HEK293T (cell line): ENCODE measurements at places on chromosomes 4 and X.
A peak's percentile ranks its signal among the peaks of the same experiment; 100 is the strongest.

DNA sequence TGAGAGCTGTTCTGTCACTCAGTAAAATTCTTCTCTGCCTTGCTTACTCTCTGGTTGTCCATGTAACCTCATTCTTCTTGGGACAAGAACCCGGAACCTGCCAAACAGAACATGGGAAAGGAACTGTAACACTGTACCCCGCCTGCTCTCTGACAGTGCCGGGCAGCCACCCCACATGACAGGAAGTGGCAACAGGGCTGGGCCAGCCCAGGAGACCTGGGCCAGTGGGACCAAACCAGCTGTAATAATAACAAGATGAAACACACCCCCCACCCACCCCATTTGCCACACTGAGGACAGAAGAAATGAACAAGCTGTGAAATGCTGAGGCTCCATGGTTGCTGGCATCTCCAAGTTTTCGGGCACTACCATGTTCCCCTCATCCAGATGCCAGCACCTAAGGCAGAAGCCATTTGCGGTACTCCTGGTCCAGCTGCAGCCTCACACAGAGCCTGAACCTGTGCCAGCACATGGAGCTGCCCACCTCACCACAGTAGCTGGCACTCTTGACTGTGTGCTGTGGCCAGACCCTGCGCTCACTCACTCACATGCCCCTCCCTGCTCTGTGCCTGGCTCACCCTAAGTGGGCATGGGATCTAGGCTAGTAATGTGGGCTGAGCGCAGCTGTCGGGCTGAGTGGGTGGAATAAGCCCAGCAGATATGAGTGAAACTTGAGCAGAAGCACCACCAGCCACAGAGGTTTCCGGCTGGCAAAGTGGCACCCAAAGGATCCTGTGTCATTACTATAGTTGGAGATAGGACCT lies 126.2 kb upstream of the UGT8 start:
- no peak for DNase-seq

- peak; percentile 51 for DNase-seq
Observed at GRCh38 chr4:164779811-164780216, 25.9 kb downstream of the SMIM31 start.

- DNase-seq, result no peak
Observed at GRCh38 chrX:1597345-1598020, 6.1 kb downstream of the AKAP17A start.

GRCh38 chrX:24080704-24081103 lies 25.9 kb downstream of the EIF2S3 start:
- no peak for DNase-seq

GRCh38 chrX:115625572-115626301 lies 64.8 kb downstream of the PLS3 start:
- DNase-seq, result no peak

DNA sequence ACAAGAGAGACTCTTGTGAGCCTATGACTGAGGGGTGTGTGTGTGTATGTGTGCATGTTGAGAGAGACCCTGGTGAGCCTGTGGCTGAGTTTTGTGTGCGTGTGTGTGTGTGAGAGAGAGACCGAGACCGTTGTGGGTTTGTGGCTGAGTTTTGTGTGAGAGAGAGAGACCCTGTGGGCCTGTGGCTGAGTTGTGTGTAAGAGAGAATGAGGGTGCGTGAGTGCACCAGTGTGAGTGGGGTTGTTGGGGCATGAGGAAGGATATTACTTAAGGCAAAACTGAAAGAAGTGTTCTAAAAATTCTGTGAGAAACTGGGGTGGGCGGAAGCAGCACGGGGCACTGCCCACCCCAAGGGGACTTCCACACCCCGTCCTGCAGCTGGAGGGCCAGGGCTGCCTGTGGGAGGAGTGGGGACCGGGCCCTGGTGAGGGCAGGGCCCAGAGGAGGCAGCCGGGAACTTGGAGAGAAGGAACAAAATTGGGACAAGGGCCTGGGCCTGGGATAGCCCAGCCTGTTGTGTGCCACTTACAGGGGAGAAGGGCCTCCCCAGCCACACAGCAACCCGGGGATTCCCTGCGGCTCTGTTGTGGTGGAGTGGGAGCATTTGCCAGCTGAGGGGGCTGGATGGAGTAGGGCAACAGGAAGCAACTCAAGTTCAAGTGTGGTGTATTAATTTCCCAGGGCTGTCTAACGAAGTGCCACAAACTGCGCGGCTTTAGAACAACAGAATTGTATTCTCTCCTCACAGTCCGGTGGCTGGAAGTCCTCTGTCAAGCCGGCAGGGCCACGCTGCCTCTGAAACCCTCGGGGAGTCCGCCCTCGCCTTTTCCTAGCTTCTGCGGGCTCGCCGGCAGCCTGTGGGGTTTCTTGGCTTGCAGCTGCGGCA lies 22.1 kb downstream of the TMEM131L start:
- DNase-seq, result no peak

DNA sequence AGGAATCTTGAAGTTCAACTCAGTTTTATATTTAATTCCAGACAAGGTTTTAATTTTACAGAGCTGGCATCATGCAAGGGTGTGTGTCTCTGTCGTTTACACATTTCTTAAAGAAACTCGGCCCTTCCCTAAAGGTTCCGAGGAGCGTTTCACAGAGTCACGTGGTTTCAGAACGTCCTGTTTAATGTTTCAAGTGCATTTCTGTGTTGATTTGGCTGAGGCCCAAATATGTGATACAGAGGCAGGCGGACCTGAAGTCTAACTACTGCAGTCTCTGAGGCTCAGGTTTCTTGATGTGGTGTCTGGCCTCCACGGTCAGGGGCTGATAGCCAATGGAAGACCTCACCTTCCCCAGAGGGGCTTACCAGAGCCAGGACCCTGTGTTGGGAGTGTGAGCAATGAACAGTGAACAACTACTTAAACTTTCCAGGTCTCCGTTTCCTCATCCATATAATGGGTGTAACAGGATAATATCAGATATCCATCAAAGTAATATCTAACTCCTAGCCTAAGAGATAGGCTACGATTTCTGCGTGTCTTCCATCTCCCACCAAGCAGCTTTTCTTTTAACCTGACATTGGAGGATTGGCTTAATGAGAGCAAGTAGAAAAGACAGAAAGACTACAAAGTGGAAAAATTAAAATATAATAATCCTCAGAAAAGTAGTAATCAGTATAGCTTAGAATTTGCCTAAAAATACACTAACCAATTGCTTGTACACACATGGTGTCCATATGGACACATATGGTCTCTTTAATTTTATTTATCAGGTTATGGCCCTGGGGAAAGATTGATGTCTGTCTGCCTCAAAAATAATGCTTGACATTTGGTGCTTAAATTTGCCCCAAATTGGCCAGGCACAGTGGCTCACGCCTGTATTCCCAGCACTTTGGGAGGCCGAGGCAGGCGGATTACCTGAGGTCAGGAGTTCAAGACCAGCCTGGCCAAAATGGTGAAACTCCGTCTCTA lies 50.0 kb upstream of the TRIM2 start:
- no peak for DNase-seq

GRCh38 chr4:74118600-74119338 lies 19.8 kb upstream of the CXCL2 start:
- no peak for DNase-seq

GRCh38 chr4:113383111-113383785 lies 333.8 kb downstream of the ANK2 start:
- no peak for DNase-seq

DNA sequence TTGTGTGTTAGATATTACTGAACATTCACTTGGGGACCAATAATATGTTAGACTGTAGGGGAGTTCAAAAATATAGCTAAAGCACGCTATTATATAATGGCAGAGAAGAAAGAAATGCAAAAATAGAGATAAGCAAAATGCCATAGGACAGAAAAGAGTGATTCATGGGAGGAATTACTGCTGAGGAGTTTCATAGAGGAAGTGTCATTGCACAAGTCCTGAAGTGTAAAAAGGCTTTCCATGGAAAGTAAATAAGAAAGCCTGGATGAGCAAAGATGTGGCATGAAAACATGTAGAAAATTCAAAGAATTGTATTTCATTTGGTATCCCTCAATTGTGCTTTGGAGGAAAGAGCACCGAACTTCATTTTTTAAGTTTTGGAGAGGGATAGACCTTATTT lies 14.5 kb downstream of the HMGB2 start:
- no peak for DNase-seq

DNA sequence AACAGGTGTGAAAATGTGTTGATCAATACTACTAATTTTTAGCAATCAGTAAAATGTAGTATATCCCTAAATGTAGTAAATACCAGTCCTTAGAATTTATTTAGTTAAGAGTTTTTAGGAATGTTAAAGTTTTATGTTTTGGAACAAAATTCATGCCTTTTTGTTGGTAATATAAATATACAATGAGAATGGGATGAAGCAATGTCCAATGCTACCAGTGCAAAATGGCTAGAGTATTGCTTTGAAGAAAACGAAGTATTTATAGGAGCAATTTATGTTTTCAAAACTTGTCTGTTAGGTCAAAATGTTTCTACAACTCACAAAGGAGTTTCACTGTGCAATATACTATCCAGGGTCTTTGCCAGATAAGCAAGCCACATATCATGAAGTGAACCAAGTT lies 851.5 kb downstream of the PCDH18 start:
- DNase-seq, result no peak

DNA sequence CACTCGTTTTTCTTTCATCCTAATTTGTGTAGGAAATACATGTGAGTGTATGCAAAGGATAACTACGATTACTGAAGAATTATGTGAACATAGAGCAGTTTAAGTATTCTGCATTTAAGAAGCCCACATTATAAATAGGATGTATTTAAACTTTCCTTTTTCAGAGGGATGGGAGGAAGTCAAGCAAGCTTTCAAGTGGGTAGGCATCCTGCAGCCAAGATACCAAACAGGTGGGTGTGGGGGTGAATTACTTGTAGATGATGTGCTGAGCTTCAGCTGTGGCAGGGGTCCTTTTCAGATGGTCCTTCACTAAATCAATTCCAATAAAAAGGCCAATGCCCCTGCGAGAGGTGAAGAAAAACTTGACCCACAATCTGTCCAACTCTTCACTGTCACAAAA lies 16.3 kb downstream of the ETNPPL start:
- DNase-seq, result no peak

DNA sequence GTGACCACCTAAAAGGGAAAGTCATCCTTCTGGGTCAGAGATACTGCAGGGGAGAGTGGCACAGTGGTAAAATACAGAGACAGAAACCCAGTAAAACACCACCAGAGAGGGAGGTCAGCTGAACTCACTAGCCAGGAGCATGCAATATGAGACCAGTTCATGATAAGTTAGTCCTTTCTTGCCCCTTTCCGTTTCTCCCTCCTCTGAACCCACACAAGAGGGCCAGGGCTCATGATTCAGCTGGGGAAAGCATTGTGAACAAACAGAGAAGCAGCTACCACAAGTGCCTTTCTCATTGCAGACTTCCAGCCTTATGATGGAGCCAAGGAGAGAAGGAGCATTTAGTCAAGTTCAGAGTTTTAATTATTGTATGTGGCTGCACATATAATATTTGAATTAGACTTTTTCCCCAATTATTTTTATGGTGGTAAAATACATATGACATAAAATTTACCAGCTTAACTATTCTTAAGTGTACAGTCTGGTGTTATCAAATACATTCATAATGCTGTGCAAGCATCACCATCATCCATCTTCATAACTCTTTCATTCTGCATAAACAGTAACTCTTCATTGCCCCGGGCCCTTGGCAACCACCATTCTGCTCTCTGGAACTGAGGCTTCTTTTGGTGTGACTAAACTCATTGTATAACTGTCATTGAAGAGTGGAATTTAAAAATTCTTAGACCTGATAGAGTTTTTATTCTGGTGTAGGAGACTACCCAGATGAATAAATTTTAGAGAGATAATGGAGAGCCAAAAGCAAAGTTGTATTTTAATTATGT lies 114.6 kb downstream of the DDIT4L start:
- no peak for DNase-seq

- no peak for DNase-seq
Observed at GRCh38 chrX:49991758-49992157, 69.4 kb downstream of the CLCN5 start.

- DNase-seq, result no peak
Observed at GRCh38 chr4:3800351-3800750, 34.2 kb downstream of the ADRA2C start.
